ENCODE measurements at places on chromosomes 13 and 19.

DNA sequence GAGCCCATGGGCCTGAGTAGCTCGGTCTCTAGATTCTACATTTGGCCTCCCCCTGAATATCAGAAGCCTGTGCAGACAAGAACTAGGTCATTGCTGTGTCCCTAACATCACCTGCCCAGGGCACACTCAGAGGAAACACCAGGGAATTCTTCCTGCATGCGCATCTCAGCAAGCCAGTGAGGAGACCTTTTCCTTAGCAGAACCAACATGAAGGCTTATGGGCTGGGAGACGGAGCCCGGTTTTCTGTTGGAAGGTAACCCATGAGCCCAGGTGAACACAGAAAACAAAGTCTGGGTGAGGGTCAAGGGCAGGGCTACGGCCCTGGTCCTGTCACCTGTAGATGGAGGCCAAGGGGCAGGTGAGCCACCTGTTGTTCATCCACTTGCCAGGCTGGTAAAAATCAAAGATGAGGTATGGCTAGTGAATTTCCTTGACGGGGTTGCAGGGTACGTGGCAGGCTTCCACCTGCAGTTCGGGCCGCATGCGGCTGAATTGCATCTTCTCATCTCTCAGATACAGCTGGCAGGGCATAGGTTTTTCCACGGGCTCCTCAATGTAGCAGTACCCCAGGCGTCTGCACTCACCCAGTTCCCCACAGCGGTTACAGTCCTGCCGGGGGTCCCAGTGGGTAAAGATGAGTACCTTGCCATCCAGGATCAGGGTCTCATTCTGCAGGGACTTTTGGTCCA, 3.6 kb upstream of the FAM187B start:
- DNase-seq, result no peak

GRCh38 chr19:52492201-52492993, 35.1 kb upstream of the ZNF808 start:
- no peak for DNase-seq

DNA sequence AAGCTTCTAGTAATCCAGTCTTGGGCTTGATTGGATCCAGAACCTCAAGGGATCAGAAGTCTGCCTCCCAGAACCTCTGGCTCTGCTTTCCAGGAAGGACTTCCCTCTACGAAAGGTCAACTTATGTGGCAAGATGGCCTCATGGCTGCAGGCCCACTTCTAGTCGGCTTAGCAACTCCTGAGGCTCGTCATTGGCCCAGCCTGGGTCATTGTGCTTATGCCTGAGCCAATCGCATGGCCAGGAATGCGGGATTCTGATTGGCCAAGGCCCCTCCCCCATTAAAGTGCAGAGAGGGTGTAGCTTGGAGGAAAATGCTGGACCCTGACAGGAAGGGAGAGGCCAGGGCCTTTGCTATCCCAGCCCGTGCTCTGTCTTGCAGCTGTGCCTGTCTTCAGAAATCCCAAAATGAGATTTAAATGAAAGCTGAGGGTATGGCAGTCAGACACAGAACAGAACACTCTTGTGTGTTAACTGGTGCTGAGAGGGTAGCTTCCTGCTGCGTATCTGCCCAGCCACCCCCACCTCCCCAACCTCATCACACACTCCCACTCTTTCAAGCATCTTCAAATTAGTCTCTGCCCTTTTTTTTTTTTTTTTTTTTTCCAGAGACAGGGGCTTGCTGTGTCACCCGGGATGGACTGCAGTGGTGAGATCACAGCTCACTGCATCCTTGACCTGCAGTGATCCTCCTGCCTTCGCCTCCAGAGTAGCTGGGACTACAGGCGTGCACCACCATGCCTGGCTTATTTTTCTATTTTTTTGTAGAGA, 5.5 kb upstream of the CCNE1 start:
- no peak for DNase-seq

GRCh38 chr19:43372462-43372861, 19.0 kb downstream of the CD177 start:
- DNase-seq, result no peak

- no peak for DNase-seq
These were observed 278.9 kb upstream of the ARGLU1 start for GRCh38 chr13:106846571-106847448.

DNA sequence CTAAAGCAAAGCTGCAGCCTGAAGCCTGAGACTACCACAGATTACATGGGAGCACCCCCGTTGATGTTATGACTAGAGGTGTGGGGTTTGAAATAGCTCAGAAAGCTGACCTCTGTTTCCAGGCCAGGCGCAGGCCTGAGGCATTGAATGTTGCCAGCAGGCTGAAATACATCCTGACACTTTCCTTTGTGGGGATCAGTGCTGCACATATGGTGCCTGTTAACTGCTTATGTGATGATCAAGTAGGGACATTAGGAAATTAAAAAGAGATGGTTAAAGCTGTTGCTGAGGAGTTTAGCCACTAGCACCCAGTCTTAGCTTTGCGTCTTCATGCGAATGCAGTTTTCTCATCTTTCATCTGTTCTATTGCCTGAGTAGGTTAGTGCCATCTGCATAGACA, 83.2 kb downstream of the CCNA1 start:
- no peak for DNase-seq

GRCh38 chr13:102726430-102726829, 31.6 kb upstream of the METTL21C start:
- DNase-seq, result no peak

DNA sequence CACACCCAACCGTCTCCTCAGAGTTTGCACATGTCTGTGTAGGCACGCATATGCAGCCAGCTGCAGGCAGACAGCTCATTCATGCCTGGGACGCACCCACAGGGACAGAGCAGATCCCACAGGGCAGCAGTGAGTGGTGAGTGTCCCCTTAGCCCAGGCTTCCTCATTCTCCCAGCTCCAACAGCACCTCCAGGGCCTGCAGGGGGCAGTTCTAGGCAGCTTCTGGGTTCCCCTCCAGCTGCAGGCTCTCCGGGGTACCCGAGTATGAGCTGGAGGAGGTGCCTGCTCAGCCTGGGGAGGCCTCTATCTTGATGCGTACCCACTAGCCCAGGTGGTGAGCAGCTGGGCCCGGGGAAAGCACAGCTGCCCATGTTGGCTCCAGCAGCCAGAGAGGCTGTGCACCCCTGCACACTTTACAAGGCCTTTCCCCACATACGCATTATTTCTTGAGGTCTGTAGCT, 1.3 kb upstream of the SHANK1 start:
- no peak for DNase-seq

DNA sequence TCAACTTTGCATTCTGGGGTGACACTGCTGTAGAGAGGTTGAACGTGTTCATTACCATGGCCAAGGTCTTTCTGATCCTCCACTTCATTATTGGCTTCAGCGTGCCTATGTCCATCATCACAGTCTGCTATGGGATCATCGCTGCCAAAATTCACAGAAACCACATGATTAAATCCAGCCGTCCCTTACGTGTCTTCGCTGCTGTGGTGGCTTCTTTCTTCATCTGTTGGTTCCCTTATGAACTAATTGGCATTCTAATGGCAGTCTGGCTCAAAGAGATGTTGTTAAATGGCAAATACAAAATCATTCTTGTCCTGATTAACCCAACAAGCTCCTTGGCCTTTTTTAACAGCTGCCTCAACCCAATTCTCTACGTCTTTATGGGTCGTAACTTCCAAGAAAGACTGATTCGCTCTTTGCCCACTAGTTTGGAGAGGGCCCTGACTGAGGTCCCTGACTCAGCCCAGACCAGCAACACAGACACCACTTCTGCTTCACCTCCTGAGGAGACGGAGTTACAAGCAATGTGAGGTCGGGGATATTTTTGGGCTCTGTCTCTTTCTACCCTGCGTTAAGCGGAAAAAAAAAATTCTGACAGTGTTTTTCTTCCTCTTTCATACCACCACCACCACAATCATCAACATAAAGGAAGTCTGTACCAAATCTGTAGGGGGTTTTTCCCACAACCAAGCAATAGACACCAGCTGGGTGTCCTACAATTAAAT, 29.5 kb downstream of the FPR3 start:
- no peak for DNase-seq

GRCh38 chr13:94617389-94618000, 15.8 kb downstream of the GPR180 start:
- no peak for DNase-seq

DNA sequence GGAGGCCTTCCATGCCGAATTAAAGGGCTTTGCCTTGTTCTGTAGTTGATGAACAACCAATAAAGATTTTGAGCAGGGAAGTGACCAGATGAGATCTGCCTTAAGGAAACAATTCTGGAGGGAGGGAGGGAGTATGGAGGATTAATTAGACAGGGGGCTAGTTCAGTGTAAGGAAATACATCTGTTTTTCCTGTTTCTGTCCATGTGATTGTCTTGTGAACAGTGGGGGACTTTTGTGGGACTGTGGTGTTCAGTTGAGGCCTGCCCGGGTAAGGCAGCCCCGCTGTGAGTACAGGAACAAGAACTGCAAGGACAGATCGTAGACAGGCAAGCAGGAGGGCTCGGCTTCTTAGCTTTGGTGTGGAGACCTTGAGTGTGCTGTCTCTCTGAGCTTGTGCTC, 59.0 kb downstream of the DGKH start:
- DNase-seq, result no peak

DNA sequence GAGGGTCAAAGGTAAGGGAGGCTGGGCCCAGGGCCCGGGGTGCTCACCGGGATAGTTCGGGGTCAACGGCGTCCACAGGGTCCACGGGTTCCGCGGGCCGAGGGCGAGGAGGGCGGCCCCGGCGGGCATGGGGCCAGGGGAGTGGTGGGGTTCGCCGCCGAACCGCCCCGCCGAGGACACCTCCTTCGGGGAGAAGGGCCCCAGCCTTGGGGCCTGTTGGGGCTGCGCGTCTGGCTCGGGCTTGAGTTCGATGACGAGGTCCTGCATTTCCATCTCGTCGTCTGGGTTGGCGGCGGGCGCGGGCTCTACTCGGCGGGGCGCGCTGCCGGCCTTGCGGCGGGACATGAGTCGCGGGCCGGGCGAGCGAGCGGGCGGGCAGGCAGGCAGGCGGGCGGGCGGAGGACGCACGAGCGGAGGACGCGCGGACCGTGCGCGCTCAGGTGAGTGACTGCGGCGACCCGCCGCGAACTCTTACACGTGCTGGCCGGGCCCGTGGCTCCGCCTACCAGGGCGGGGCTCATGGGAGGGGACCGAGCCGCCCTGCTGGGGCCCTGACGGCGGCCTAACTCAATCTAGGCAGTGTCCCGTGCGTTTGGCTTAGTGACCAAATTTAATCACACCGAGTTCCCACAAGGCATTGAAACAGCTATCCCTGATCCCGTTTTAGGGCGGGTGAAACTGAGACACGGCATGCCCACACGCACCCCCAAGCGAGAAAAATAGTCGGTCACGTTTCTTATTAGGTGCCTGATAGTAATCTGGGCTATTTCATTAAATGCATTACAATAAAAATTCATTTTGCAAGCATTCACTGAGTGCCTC, at the start of gene ZNF296:
Gene ZNF296, minus strand, starts transcription at position 450 of the 822 bp plus-strand sequence. Its CDS starts 105 bp downstream, at position 345.
- no peak for DNase-seq

DNA sequence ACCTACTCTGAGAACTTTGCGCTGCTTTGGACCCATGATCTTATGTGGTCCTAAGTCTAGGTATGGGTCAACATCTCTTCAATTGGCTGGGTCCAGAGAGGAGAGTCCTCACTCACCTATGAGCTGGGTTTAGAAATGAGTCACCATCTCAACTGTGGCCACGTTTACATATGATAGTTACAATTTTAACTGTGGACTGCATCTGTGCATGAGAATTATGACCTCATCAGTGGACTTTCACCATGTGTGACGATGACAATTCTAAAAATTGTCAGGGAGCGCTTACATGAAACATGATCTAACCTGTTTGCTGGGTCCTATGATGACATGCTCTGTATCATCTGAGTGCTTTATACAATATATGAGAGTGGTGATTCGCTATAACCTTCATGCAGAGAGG, 12.7 kb upstream of the ZNF724 start:
- no peak for DNase-seq

GRCh38 chr19:4199699-4200293, 17.3 kb downstream of the ANKRD24 start:
- DNase-seq, result no peak

Measured in cerebellar nuclear complex (tissue), 1 donor.